Nephron progenitor cell (in vitro differentiated cells): ENCODE measurements at places on chromosomes 7 and 10.

- DNase-seq, result no peak
Observed at GRCh38 chr10:4033341-4033896, 248.4 kb upstream of the KLF6 start.

- DNase-seq, result peak; percentile 78
Observed at GRCh38 chr7:114083166-114084001, 164.6 kb upstream of the PPP1R3A start.

DNA sequence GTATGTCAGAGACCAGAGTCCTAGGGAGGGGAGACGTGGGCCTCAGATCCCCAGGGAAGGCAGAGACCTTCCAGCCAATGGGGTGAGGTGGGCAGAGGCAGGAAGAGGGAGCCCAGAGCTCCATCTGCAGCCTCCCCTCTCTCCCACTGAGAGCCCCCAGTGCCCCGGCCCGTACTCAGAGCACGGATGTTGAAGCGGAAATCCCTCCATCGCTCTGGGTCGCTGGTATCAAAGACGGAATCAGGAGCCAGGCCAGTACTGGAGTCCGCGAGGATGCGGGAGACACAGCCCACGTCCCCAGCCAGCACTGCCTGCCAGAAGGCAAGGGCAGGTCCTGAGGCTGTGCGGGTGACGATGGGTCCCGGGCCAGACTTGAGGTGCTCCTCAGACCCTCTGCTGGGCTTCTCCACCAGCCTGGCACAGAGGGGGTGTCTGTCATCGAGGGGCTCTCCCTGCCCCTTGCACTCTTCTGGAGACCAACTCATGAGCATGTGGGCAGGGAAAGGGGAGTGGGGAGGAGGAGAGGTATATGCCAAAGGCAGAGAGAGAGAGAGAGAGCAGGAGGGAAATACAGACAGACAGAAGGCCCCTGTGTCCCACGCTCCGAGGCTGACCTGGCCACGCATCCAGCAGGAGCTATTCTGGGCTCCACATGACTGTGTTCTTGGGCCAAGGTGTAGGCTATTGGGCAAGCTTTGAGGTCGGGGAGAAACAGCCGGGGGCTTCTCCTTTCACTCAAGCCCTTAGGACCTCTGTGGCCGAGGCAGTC lies at the start of gene ASB10:
ASB10 (minus strand) TSS at position 611 of the 769 bp plus-strand sequence; CDS start at position 491, 120 bp downstream.
- DNase-seq, result no peak

DNA sequence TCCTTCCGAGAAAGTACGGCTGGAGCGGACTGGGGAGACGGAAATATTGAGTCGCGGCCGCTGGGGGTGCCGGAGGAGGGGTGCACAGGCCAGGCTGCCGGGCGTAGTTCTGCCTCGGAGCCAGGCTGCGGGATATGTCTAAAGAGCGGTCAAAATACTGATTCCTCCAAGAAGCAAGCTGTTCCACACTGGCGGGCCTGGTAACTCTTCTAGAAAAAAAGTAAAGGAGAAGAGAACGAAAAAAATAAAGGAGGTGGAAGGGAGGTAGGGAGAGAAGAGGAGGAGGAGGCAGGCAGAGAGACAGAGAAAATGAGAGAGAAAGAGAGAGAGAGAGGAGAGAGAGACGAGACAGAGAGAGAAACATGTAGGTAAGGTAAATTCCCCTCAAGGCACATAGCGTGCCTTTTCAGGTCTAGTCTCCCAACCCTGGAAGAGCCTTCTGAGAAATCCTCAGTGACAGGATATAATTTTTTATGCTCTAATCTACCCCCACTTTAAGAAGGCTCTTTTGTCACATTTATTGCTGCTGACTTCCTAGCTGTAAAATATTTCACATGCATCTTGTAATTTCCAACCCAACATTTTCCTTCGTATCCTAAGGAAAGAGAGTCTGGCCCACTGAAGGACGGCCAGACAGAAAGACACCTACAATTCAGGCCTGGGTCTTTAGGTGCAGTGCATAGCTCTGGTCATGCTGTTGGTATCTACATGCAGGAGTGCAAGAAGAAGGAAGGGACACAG lies 5.7 kb downstream of the DLX5 start:
- peak; percentile 18 for DNase-seq

DNA sequence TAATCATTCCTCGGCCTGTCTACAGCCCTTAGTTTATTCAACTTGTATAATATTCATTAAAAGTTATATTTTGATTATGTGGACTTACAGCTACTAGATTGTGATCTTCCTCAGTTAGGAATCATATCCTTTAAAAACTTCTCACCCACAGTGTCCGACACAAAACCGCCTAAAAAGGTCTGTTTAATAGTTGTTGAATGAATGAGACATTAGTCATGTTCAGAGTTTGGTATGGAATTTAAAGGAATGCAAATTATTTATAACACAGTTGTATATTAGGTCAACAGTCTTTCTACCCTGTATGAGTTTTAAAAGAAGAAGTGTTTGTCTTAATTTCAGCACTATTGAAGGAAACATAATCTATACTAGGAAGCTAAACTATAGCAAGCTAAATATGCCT lies 390.0 kb downstream of the ARL4A start:
- DNase-seq, result no peak

GRCh38 chr7:674454-675410 lies 51.8 kb upstream of the DNAAF5 start:
- no peak for DNase-seq
